ENCODE measurements at places on chromosomes 16 and 17.

DNA sequence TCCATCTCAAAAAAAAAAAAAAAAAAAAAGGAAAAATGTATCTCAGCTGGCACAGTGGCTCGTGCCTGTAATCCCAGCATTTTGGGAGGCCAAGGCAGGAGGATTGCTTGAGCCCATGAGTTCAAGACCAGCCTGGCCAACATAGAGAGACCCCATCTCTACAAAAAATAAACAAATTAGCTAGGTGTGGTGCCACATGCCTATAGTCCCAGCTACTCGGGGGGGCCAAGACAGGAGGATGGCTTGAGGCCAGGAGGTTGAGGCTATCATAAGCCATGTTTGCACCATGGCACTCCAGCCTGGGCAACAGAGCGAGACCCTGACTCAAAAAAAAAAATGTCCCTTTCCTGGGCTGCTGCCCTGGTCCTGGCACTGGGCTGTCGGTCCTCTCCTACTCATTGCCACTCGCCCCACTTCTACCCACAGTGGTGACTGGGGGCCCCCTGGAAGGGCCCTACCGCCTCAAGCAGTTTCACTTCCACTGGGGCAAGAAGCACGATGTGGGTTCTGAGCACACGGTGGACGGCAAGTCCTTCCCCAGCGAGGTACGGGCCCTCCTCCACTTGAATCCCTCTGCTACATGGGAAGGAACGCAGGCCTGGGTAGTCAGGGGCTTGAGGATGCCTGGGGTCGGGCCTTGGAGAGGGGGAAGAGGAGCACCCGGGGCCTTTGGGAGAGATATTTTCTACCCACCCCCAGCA lies 6.1 kb downstream of the CA7 start:
- no peak for DNase-seq

GRCh38 chr16:31351246-31351941 lies 3.6 kb upstream of the ITGAX start:
- no peak for DNase-seq

DNA sequence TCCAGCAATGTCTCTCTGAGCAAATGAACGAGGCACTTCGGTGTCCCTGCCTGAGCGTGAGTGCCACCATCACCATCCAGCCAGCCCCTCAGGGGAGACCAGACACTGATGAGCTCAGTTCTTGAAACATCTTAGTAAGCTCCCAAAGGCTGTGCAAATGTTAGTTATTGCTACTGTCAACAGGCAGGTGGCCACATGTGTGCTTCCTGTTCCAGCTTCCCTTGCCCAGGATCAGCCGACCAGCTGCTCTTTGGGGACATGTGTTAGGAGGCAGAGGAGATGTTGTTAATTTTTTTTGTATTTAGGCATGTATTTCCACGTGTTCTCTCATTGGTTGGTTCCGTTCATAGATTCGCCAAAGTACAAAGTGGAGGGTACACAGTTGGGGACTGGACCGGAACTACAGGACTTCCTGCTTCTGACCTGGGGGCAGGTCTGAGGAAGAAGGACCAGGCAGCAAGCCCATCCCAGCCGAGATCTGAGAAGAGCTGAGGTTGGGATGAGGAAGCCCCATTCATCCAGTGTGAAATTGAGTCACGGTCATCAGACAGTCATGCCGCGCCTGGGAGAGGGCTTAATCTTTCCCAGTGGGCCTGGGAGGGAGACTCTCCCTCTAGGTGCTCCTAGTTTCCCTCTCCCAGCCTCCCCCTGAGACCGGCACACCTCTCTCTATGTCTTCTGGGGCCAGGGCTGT lies 3.8 kb downstream of the TTYH2 start:
- no peak for DNase-seq

GRCh38 chr17:4777969-4778760 lies 6.5 kb downstream of the TM4SF5 start:
- no peak for DNase-seq

DNA sequence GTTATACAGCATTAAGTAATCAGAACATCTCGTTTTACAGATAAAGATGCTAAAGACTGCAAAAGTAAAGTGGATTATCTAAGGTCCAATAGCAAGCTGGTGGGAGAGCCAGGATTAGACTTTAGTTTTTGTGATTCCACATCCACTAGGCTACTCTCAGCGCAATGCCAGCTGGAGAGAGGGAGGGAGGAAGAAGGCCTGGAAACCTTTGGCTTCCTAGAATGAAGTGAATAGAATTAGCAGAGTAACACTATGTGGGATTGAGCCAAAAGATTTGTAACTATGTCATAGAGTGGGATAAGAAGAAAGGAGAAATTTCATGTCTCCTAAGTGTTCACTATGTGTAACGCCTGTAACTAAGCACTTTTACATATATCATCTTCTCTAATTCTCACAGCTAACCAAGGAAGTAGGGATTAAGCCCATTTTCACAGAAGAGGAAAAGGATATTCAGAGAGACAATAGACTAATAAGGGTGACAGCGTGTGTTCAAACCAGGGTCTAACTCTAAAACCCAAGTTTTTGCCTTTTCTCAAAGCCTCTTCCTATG lies 25.4 kb upstream of the NSRP1 start:
- DNase-seq = no peak

DNA sequence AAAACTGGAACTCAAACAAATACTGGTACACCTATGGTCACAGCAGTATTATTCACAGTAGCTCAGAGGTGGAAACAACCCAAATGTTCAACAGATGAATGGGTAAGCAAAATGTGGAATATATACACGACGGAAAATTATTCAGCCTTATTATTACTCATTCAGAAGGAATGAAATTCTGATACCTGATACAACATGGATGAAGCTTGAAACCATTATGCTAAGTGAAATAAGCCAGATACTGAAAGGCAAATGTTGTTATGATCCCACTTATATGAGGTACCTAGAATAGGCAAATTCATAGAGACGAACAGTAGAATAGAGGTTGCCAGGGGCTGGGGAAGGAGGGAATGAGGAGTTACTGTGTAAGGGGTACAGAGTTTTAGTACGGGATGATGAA lies 27.1 kb upstream of the MYLK3 start:
- no peak for DNase-seq

- no peak for DNase-seq
Measured at GRCh38 chr16:73048292-73049080, 558 bp upstream of the ZFHX3 start.
